ENCODE measurements at places on chromosomes 3 and 15.
A peak's percentile ranks its signal among the peaks of the same experiment; 100 is the strongest.

GRCh38 chr3:25438791-25439555, 10.9 kb downstream of the RARB start:
- no peak for DNase-seq

DNA sequence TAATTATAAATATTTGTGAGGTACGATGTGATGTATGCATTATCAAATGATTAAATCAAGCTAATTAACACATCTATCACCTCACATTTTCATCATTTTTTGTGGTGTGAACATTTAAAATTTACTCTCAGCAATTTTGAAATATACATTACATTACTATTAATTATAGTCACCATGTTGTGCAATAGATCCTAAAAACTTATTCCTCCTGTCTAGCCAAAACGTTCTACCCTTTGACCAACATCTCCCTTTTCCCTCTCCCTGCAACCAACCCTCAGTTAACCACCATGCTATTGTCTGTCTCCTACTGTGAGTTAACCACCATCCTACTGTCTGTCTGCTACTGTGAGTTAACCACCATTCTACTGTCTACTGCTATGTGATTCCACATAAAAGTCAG, 20.7 kb upstream of the SLMAP start:
- no peak for DNase-seq

DNA sequence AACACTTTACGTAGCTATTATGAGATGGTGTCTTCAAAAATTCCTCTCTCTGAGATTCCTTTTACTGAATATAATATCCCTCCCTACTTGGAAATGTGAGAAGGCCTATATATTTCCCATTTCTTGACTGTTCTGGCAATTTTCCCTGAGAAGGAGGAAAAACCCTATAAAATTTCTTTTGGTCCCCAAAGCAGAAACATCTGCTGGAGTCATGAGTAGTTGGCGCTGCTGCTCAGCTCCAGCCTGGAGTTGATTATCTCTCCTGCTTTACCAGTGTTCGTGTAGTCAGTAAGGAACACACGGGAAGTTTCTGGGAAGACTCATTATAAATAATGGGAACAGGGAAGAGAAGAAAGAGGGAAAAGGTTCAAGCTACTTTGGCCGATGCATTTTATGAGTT, 680.1 kb downstream of the EPHA3 start:
- DNase-seq: no peak

GRCh38 chr3:34155108-34155507, 356.7 kb downstream of the PDCD6IP start:
- no peak for DNase-seq

DNA sequence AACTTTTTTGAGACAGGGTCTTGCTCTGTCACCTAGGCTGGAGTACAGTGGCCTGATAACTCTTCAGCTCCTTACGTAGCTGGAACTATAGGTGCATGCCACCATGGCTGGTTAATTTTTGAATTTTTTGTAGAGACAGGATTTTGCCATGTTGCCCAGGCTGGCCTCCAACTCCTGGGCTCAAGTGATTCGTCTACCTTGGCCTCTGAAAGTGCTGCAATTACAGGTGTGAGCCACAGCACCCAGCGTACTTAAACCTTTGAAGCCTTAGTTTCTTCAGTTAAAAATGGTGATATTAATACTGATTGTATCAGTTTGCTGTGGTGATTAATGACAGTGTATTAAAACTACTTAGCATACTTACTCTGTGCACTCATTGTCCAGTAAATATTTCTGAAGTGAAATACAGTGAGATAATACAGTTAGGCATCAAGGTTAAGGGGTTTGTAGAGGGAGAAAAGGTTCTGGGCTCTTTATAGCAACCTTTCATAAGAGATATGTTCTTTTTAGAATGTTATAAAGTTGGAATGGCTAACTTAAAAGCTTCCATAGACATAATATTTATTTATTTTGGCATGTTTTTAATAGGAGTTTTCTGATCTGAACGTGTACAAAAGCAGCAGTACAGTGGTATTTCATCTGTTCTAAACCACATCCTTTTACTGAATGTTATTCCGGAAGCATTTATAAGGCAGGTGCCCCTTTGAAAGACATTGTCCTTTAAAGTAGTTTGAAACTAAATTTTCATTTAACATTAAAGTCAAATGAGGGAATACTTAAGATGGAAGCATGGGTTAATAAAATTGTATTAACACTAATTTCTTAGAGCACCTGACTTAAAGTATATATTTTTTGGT, 23.6 kb downstream of the NCK1 start:
- no peak for DNase-seq

DNA sequence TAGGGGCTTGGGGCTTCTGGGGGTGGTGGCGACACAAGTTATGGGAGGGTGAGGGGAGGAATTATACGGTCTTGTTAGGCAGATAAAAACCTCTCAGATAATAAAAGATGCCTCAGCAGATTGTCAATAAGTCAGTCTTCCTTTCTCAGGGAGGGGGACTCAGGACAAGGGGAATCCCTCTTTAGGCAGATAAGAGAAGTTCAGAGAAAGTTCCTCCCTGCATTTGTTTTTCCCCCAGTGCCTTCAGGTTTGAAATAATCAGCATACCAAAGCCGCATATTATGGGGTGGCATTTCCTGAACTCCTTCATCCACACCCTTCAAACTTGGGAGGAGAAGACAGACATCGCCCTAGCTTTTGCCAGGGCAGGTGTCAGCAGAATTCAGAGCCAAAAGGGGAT, 8.5 kb downstream of the PPCDC start:
- no peak for DNase-seq

DNA sequence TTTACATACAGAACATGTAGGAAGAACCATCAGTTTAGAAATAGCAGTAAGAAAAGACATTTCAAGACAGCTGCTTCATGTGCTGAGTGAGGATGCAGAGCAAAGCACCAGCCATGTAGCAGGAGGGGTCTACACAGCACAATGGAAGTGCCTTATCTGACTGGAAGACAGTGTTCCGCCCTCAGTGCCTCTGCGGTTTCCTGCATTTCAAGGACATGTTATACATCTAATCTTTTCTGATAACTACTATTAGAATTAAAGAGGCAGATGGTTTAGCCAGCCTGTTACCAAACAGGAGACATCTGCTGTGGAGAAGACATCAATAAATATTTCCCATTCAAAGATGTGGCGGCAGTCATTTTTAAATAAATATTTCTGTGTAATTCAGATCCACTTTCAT, 10.6 kb downstream of the LSG1 start:
- DNase-seq: no peak

GRCh38 chr3:13484851-13485590, 4.9 kb downstream of the HDAC11 start:
- DNase-seq: peak; percentile 73

- DNase-seq: no peak
Observed at GRCh38 chr15:73607405-73607804, 25.8 kb downstream of the NPTN start.

DNA sequence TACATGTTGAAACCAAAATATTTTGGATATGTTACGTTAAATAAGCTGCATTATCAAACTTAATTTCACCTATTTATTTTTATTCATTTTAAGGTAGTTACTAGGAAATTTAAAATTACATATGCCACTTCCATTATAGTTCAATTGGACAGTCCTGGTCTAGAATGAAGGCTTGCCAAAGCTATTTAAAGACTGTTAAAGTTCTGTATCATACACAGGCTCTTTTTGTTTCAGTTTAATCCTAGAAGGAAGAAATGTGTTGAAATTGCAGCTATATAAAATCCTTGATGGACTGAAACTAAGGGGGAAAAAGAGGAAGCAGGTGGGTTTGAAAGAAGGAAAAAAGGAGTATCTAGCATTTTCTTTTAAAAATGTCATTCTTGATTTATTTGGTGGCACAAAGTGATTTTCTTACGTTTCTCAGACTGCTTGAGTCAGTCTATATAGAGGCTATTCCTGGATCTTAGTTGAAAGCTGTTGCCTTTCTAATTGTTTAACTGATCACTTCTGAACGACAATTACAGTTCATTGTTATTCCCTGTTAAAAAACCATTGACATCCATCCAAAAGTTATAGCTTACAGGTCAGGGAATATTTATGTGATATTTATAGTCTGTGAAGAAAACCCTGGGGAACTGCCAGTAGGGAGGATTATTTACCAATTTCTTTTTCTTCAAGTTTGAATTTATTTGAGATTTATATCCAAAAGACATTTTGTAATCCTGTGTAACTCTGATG, 195.0 kb downstream of the RORA start:
- DNase-seq: no peak
